ENCODE measurements at places on chromosomes 4 and X.

- DNase-seq: no peak
Measured at GRCh38 chr4:27720010-27720766, 859.5 kb downstream of the STIM2 start.

DNA sequence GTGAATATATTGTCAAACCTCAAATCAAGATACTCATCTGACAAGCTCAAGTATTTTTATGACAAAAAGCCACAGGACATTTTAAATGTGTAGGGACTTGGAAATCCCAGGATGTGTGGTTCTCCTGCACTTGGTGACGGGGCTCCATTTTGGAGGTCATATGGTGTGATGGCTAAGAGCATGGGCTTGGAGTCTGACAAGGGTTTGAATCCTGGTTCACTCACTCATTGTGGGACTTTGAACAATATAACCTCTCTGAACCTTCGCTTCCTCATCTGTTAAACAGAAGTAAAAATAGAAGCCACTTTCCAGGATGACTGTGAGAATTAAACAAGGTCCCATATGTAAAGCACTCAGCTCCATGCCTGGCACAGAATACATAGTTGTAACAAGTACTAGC is 99.6 kb downstream of the SMIM20 start:
- DNase-seq: no peak

DNA sequence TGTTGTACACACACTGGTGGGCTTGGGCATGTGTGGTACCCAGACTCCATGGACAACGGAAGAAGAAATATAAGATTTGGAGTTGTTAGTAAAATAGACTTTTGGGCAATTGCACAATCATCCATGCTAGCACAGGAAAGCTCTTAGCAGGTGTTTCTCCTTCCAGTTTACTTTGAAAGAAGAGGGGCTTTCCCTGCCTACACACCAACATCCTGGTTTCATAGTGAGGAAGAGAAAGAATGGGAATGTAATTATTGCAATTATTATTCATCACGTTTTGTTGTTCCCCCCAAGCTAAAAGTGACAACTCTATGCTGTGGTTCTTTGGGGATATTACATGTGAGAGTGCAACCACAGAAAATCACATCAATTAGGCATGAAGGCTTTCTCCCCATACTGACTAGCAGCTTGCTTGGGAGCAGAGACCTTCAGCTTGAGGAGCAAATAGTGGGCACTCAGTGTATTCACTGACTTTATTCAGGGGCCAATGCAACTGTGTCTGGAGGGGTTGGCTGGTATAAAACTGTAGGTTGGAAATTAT is 57.2 kb upstream of the PUDP start:
- no peak for DNase-seq

GRCh38 chr4:139018971-139019758 is 3.6 kb downstream of the NOCT start:
- no peak for DNase-seq

- DNase-seq: no peak
Measured at GRCh38 chr4:46316215-46316614, 73.7 kb downstream of the GABRA2 start.

DNA sequence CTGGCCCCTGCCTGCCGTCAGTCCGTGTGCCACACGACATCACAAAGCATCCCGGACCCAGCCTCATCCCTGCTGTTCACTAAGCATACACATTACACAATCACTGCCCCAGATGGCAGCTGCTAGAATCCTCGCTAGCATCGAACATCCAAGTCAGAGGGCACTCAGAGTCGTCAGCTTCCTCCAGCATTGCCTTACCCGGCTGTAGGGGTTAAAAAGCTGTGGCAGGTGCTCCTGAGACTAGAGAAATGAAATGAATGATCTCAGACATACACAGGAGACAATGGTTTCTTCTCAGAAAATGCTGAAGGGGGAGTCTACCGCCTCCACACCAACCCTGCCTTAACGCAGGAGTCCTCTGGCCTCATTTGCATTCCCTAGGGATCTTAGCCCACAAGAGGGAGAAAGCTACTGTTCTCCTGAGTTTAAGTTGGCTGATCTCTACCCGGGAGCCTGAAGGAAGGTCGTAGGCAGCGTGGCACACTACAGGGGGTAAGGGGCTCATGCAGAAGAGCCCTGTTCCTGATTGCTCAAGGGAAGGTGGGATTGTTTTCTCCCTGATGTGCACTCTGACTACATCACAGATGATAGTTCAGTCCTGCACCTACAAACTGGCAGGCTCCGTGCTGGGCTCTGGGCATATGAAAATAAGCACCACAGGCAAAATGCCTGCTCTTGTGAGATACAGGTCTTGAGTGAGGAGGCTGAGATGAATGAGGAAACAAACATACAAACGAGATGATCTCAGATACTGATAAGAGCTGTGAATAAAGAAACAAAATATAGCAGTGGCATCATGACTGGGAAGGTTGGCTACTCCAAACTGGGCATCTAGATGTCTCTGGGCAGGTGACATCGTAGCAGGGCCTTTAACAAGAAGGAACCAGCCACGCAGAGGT is 2.6 kb upstream of the KIAA0232 start:
- no peak for DNase-seq

Measured in suprapubic skin (tissue), 4 donors.